Central memory CD8-positive, alpha-beta T cell (primary cell): ENCODE measurements at places on chromosomes 7 and 10.

- no peak for DNase-seq
These were observed 534 bp downstream of the PSMA2 start for GRCh38 chr7:42931447-42931833.

GRCh38 chr7:87506246-87507180 lies 31.0 kb upstream of the ABCB4 start:
- DNase-seq = no peak

- peak; percentile 65 for DNase-seq
These were observed 90.5 kb downstream of the PLXNA4 start for GRCh38 chr7:132485600-132486273.

DNA sequence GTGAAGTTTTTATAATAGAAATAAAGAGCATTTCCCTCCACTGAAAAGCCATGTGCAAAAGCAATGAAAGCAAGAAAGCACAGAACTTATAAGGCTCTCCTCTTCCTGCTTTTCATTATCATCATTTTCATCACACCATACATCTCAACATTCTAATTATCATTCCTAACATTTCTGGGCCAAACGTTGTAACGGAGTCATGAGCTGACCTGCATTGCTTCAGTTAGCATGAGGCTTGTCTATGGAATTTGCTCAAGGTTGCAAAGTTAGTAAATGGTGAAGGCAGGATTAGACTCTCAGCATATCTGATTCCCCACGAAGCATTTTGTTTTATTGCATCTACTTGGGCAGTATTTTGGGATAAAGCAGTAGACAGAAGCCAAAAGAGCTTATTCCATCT lies 11.4 kb downstream of the SCIN start:
- DNase-seq = no peak

DNA sequence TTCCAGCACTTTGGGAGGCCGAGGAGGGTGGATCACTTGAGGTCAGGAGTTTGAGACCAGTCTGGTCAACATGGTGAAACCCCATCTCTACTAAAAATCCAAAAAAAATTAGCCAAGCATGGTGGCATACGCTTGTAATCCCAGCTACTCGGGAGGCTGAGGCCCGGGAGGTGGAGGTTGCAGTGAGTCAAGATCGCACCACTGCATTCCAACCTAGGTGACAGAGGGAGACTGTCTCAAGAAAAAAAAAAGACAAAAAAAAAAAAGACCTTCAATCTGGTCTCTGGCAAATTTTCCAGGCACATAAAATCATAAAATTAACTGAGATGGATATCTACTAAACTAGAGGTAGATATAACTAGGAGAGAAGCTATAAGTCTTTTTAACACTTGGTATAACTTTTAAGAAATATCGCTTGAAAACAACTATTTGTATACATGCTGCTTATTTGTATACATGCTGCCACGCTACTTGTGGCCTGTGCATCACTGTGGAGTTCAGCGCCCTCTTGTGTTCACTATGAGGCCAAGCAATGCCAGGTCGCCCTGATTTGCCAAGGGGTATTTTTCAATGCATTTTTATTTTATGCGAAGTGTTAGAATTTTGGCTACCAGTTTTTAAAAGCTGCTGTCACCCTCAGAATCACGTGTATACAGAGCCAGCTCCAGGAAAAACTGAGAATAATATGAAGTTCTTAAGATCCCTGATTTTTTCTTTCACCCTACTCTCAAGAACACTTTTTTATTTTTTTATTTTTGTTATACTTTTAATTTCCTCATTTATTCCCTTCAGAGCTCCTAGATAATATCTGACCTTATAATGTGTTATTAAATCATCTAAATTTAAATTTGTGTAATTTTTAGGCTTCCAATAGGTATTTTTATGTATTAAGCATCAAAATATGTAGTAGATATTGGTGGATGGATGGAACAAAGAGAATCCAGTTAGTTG lies 26.7 kb downstream of the CYCS start:
- peak; percentile 38 for DNase-seq

DNA sequence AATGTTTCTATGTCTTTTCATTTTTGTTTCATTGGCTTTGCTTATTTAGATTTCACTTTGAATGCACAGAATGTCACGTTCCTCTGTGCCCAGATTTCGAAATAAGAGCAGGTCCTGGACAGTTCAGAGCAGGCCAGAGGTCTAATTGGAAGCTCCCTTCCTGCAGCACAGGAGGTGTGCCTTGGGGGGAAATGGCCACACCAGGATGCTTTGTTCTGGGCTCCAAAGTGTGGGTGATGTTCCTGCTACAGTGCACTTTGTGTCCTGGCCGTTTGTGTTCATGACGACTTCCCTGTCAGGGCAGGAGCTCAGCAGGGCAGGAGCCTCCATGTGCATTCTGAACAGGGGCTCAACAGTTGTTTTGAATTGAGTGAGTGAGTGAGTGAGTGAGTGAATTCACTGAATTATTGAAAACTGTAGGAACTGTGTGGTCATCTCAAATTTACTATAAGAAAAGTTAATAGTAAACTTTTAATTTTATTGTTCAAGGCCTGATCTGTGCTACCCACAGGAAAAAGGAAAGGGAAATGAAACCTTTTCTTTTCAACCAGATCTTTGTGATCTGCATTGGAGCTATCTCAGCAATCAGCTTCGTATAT lies 109.5 kb upstream of the GJD4 start:
- DNase-seq = no peak

- DNase-seq = no peak
These were observed 110.2 kb downstream of the MYO3A start for GRCh38 chr10:26044141-26044749.

DNA sequence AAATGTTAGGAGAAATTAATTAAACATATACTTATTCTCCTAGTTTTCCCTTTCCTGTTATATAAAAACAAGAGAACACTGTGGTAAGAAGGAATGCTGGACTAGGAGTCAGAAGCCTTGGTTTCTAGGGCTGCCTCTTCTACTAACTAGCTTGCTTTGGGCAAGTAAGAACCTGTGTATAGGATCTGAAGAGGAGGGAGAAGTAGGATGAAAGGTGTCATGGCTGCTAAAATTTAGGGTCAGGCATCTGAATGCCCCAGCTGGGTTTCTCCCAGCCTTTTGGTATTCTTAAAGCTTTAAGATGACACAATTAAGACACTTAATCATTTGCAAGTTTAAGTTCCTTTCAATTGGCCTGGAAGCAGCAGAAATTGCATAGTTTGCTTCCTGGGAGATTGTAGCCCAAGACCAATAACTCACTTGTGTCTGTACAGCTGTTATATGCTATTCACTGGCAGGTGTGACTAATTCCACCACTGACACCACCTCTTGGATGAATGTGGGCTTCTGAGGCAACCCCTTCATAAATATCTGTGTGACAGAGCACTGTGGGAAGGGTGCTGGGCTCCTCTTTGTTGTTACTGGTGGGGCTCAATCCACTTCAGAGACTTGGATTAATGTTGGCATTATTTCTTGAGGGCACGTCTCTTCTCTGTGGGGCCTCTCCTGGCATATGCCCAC lies 137.2 kb downstream of the LRMDA start:
- no peak for DNase-seq

GRCh38 chr10:71285180-71285545 lies 33.9 kb upstream of the SLC29A3 start:
- DNase-seq = no peak

DNA sequence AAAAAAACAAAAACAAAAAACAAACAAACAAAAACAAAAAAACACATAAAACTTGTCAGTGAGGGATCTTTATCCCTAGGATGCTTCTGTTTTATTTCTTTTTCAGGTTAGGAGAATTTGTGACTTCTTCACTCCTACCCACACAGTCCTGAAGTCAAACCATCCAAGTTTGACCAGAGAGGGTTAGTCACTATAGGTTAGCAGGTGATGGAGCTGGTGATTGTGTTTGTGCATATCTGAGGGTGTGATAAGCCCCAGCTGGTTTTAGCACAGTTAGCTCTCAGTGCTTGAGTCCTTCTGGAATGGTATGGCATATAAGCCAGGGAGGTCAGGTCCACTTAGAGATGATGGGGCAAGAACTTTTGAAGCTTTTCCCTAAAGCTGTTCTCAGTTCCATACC lies 11.8 kb upstream of the IKZF1 start:
- no peak for DNase-seq

- no peak for DNase-seq
These were observed 26.4 kb downstream of the UBTD1 start for GRCh38 chr10:97525086-97525485.

DNA sequence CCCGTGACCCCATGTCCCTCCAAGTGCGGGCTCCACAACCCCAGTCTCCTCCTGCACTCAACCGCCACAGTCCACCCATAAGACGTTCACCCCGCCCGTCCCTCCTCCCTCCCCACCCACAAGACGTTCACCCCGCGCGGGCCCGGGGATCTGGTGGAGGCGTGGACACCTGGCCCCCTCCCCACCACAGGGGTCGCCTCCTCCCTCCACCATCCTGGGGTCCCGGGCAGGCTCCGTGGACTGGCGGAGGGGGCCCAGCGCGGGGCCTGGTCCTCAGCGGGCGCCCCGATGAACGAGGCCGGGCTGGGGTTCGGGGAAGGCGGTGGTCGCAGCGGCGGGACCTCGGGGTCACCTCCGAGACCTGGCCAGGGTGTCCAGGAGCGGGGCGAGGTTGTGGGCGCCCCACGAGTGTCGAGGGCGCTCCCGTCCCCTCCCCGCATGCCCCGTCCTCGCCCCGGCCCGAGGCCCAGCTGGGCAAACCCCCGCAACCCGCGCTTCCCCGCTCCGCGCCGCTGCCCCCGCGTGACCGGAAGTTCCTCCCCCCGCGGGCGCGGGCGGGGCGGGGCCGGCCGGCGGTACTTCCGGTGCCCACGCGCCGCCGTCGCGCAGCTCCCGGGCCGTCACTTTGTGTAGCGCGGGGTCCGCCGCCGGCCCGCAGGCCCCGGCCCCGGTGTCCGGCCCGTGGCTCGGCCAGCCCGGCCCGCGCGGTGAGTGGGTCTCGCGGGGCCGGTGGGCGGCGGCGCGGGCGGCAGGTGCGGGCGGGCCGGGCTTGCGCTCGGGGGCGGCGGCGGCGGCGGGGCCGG lies at the start of gene ZNF316:
Gene ZNF316 (plus strand): TSS at position 578 of the 803 bp plus-strand sequence. CDS start 5,092 bp downstream, outside the sequence.
- DNase-seq = no peak

GRCh38 chr7:53470336-53470970 lies 435.0 kb downstream of the POM121L12 start:
- DNase-seq = no peak

DNA sequence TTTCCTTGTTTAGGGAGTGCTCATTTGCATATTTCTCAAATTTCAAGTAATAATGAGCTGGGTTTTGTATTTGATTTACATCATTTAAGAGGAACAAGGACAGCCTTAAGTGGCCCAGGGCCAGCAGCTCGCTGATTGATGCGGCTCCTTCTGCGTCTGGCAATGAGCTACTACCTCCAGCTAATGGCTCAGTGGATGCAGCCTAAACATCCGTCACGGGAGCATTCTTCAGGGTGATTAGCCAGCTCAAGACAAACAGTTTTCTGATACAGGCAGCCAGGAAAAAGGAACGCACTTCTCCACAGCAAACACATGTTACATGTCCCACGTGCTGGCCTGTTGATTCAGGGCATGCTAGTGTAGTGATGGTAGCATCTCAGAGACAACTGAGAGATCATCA lies 169.3 kb upstream of the TCERG1L start:
- DNase-seq = no peak

DNA sequence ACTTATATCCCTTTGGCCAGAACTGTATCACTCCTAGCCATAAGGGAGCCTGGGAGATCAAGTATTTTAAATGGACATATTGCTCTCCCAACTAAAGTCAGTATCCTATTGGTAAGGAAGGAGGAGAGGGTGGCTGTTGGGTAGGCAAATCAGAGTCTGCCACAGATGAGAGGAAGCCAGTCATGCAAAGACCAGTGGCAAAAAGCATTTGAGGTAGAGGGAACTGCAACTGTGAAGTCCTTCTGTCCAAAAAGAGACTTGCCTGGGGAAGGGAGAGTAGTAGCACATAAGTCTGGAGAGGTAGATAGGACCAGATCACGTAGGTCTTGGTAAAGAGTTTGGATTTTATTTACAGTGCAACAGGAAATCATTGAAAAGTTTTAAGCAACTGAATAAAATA lies 8.8 kb upstream of the CCNJ start:
- DNase-seq = no peak

- no peak for DNase-seq
These were observed 1.3 kb upstream of the VDAC2 start for GRCh38 chr10:75209086-75209920.

DNA sequence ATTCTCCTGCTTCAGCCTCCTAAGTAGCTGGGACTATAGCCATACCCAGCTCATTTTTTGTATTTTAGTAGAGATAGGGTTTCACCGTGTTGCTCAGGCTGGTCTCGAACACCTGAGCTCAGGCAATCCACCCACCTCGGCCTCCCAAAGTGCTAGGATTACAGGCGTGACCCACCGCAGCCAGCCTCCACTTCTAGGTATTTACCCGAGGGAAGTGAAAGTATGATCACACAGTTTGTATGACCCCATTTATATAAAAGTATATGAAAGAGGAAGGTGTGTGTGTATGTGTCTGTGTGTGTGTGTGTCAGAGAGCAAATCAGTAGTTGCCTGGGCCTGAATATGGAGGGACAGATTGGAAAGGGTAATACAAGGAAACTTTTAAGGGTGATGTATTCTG lies 2.0 kb upstream of the PURB start:
- DNase-seq = no peak

- DNase-seq = no peak
These were observed 140.8 kb upstream of the FAM20C start for GRCh38 chr7:51456-52068.

- no peak for DNase-seq
These were observed 1060.6 kb upstream of the AUTS2 start for GRCh38 chr7:68537774-68538071.

DNA sequence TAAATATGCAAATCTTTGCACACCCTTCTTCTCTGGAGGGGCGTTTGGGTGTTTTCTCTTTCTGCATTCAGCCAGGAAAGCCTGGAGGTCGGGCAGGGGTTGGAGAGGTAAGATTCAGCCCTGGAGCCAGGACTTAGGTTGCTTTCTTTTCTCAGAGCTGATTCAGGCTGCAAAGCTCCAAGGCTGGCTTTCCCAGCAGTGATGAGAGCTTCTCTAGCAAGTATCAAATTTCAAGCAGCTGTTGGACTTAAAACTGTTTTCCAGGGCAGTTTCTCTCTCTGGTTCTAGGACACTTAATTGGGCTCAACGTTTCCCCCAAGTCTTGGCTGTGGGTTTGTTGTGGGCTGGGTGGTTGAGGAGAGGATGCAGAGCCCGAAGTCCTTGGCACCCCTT lies 608 bp downstream of the AKR1B10 start:
- no peak for DNase-seq

- no peak for DNase-seq
These were observed 68.0 kb upstream of the LRRC4 start for GRCh38 chr7:128099204-128099671.

- no peak for DNase-seq
These were observed 253.3 kb downstream of the TNS3 start for GRCh38 chr7:47328392-47329319.

- DNase-seq = no peak
These were observed 7.5 kb downstream of the VWC2 start for GRCh38 chr7:49780953-49781352.
